ENCODE measurements at places on chromosomes 3 and 15. TPM values are rescaled to one million over a fixed set of nuclear protein-coding genes. Genes with fewer than 3 reads are reported as not detected.

- no peaks in the 10 kb centered on the region for H3K36me3 ChIP-seq
- no peak overlapping the region for H3K4me3 ChIP-seq
- DNase-seq, result no peak
- H3K4me1 ChIP-seq, result no peaks in the 10 kb centered on the region
- H3K27me3 ChIP-seq, result no peaks in the 10 kb centered on the region
Measured at GRCh38 chr3:141204343-141204742, 27.3 kb upstream of the PXYLP1 start.

GRCh38 chr15:61661791-61662190, 398.5 kb downstream of the VPS13C start:
- no peak overlapping the region for H3K27ac ChIP-seq
- no peaks in the 10 kb centered on the region for H3K4me1 ChIP-seq
- DNase-seq, result no peak
- no peak overlapping the region for H3K4me3 ChIP-seq
- H3K36me3 ChIP-seq, result no peaks in the 10 kb centered on the region

MAP6D1 gene
- total RNA-seq, result 2.4 TPM

GLT8D1 gene
- 29.2 TPM for total RNA-seq

GRCh38 chr3:55362210-55362960, 124.7 kb downstream of the WNT5A start:
- no peaks in the 10 kb centered on the region for H3K4me1 ChIP-seq
- H3K36me3 ChIP-seq, result no peaks in the 10 kb centered on the region
- peaks cover 8% of the 10 kb centered on the region for H3K27me3 ChIP-seq
- H3K27ac ChIP-seq, result no peak overlapping the region

- no peak overlapping the region for H3K4me3 ChIP-seq
- H3K36me3 ChIP-seq, result no peaks in the 10 kb centered on the region
- DNase-seq, result no peak
- no peaks in the 10 kb centered on the region for H3K4me1 ChIP-seq
- H3K27me3 ChIP-seq, result no peaks in the 10 kb centered on the region
- no peak overlapping the region for H3K27ac ChIP-seq
Measured at GRCh38 chr3:143070977-143071551, 48.5 kb upstream of the CHST2 start.

- peaks cover 13% of the 10 kb centered on the region for H3K4me1 ChIP-seq
- no peaks in the 10 kb centered on the region for H3K36me3 ChIP-seq
- DNase-seq, result no peak
Measured at GRCh38 chr3:99708207-99708745, 69.9 kb downstream of the COL8A1 start.

DNA sequence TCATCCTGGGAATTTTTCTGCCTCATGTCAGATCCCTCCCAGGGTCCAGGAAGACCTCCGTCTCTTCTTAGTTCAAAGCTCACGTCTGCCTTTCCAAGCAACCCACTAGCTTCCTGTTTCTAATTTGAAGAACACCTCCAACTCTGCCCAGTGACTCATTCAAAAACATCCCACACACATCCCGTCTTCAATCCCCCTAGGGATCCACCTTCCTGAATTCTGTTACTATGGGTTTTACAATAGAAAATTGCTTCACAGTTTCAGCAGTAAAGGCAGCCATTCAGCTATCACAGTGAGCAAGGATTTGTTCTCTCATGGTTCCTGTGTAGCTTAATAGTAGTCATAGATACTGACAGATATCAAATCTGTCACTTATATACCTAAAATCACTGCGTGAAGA, 308.3 kb upstream of the CCDC54 start:
- H3K4me3 ChIP-seq, result no peak overlapping the region
- no peak for DNase-seq
- H3K27me3 ChIP-seq, result no peaks in the 10 kb centered on the region
- H3K36me3 ChIP-seq, result no peaks in the 10 kb centered on the region
- peaks cover 22% of the 10 kb centered on the region for H3K4me1 ChIP-seq

RFT1 gene
- total RNA-seq, result 9.4 TPM

HYAL1 gene
- 52.2 TPM for total RNA-seq

GRCh38 chr15:44713006-44713966, 2.0 kb downstream of the B2M start:
- peak overlapping the region; percentile 92 for H3K4me3 ChIP-seq
- H3K27me3 ChIP-seq, result no peaks in the 10 kb centered on the region
- peaks cover 32% of the 10 kb centered on the region for H3K36me3 ChIP-seq
- no peak for DNase-seq
- peaks cover 77% of the 10 kb centered on the region for H3K4me1 ChIP-seq
- peak overlapping the region; percentile 99 for H3K27ac ChIP-seq

- no peak overlapping the region for H3K4me3 ChIP-seq
- H3K4me1 ChIP-seq, result no peaks in the 10 kb centered on the region
- H3K27ac ChIP-seq, result no peak overlapping the region
- no peaks in the 10 kb centered on the region for H3K36me3 ChIP-seq
- DNase-seq, result no peak
Measured at GRCh38 chr3:76765511-76765910, 274.4 kb upstream of the ROBO2 start.

- peak overlapping the region; percentile 42 for H3K4me3 ChIP-seq
- H3K27ac ChIP-seq, result no peak overlapping the region
- no peaks in the 10 kb centered on the region for H3K4me1 ChIP-seq
- DNase-seq, result no peak
Measured at GRCh38 chr15:56804938-56805337, 71.6 kb upstream of the ZNF280D start.

DNA sequence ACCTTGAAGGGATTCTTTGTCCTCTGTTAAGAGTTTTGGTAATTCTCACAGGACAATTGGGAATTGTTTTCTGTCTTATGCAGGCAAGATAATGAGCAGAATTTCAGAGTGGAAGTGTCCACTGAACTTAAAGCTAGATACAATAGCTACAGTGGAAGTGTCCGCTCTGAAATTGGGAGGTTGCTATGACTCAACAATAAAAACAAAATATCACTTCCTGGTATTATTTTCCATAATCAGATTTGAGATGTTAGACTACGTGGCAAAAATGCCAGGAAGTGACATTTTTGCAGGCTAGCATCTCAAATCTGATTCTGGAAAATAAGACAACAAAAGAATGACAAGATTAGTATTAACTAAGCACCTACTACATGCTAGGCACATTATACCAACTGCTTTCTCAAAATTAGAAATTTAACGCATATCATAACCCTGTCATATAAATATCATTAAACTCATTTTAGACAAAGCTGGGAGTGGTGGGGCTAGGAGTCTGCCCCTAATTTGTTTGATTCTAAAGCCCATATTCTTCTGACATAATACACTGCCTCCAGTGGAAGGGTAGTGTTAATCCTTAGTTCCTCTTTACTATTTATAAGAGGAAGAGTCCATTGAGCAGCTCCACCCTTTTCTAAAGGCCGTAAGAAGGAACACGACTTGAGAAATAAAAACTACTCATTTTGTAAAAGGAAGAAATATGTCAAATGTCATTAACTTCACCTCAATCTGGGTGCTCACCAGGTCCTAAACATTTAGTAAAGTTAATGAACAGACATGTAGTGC, 266.9 kb upstream of the STT3B start:
- no peaks in the 10 kb centered on the region for H3K36me3 ChIP-seq
- DNase-seq, result no peak
- H3K4me3 ChIP-seq, result no peak overlapping the region
- H3K27me3 ChIP-seq, result no peaks in the 10 kb centered on the region
- H3K4me1 ChIP-seq, result no peaks in the 10 kb centered on the region

PIERCE2 gene
- total RNA-seq, result 8.7 TPM

DNA sequence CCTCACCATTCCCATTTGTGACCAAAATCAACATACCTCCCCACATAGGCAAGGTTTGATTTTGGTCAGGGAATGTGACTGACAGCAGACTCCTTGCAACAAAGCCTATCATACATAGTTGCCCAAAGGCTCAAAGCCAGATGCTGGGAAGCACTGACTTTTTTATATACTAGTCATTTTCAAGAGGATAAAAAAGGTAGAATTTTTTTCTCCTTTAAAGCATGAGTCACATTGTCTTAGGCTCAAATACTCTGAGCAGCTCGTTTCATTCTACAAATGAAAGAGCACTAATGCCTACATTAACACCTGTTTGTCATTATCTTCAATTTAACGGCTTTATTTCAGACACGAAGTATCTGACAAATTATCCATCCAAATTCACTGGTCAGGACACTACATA, 36.2 kb downstream of the ICE2 start:
- H3K4me1 ChIP-seq, result no peaks in the 10 kb centered on the region
- no peak overlapping the region for H3K27ac ChIP-seq
- no peaks in the 10 kb centered on the region for H3K27me3 ChIP-seq
- H3K36me3 ChIP-seq, result peaks cover 37% of the 10 kb centered on the region

ADGRG7 gene
- not detected for total RNA-seq

DNA sequence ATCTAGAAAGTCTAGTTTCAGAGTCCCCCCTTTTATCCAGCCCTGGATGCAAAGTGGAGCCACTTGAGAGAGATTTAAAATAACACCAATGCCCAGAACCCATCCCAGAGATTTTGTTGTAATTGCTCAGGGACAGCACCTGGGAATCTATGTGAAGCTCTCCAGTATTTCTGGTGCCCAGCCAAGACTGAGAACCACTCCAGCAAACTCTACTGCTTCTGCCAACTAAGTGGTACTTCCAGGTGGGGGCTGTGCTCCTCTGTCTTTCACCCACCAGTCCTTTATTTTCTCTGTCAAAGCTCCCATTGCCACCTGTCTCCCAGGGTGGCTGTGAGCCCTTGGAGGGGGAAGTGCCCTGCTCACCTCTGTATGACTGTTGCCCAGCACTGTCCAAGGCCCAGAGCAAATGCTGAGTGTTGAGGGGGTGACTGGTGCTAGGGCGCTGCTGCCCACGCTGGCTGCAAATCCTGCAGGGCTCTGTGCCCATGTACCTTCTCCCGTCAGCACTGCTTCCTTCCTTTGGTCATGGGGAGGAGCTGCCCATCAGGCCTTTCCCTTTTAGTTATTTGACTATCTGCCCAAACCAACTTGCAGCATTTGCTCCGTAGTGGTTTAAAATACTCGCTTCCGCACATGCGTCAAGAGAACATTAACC, 9.4 kb downstream of the CLSTN2 start:
- H3K27ac ChIP-seq, result peak overlapping the region; percentile 56
- H3K4me3 ChIP-seq, result no peak overlapping the region
- peaks cover 5% of the 10 kb centered on the region for H3K27me3 ChIP-seq
- peaks cover 33% of the 10 kb centered on the region for H3K4me1 ChIP-seq
- DNase-seq, result no peak

DNA sequence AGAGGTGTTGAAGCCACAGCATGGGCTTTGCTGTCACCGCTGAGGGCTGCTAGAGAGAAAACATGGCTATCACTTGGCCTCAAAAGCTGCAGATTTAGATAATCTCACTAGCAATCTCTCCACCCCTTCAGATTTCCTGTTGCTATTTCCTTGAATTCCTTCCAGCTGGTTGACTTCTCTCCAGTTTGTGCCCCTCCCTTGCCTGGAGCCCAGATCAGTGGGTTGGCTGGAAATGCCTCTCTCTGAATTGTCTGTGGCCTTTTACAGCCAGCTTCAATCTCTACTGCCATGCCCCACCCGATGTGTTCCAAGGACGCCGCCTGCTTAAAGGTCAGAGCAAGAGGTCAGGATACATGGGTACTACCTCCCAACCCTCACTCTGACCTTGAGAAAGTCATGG, 294.1 kb downstream of the NTRK3 start:
- no peak overlapping the region for H3K4me3 ChIP-seq
- peaks cover 5% of the 10 kb centered on the region for H3K27me3 ChIP-seq
- H3K4me1 ChIP-seq, result no peaks in the 10 kb centered on the region
- no peak overlapping the region for H3K27ac ChIP-seq
- no peak for DNase-seq

ABTB1 gene
- 29.9 TPM for total RNA-seq

- no peak for DNase-seq
- H3K4me1 ChIP-seq, result peaks cover 34% of the 10 kb centered on the region
- H3K27ac ChIP-seq, result no peak overlapping the region
- H3K27me3 ChIP-seq, result no peaks in the 10 kb centered on the region
- H3K4me3 ChIP-seq, result peak overlapping the region; percentile 85
Measured at GRCh38 chr3:33716227-33716626, 1.8 kb downstream of the CLASP2 start.

GOLGA8J gene
- 0.41 TPM for total RNA-seq

DNA sequence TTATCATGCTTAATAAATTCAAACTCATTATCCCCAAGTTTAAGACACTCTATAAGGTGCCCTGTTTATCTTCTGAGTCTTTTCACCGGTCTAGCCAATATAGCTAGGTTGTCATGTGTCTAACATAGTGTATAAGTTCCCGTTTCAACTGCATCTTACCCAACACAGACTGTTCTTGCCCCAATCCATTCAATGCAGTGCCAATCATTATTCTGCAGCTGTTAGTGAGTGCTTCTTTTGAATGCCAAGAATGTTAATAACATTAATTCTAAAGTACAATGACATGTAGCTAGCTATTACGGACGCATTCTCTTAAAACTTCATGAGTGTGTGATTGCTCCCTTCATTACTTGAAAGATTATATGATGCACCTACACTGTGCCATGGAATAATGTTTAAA, 646.4 kb upstream of the NR2F2 start:
- no peaks in the 10 kb centered on the region for H3K27me3 ChIP-seq
- no peak for DNase-seq
- no peaks in the 10 kb centered on the region for H3K4me1 ChIP-seq
- H3K27ac ChIP-seq, result no peak overlapping the region
- no peaks in the 10 kb centered on the region for H3K36me3 ChIP-seq

DNA sequence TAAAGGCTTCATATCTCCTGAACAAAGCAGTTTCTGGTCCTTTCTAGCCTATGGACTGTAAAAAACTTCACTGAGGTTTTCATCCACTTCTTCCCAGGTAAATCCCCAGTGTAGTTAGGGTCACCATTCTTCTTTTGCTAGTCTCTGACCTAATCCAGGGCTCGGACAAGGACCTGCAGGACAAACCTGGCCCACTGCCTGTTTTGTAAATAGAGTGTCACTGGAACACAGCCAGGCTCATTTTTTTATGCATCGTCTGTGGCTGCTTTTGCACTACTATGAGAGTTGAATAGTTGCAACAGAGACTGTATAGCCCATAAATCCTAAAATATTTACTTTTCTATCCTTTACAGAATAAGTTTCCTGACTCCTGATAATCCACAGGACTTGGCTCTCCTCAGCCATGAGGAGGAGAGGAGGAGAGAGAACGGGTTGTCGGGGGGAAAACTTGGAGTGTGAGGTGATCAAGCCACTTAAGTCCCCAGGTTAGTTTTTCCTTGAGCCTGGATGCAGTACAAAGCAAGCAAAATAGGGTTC, 29.0 kb downstream of the CCR3 start:
- no peak for DNase-seq
- no peak overlapping the region for H3K4me3 ChIP-seq
- H3K27ac ChIP-seq, result no peak overlapping the region

GRCh38 chr3:59306436-59306835, 256.6 kb upstream of the CFAP20DC start:
- no peak overlapping the region for H3K4me3 ChIP-seq
- no peak overlapping the region for H3K27ac ChIP-seq
- no peaks in the 10 kb centered on the region for H3K36me3 ChIP-seq

ANKRD34C gene
- total RNA-seq, result 0.66 TPM

- no peak overlapping the region for H3K27ac ChIP-seq
- H3K4me3 ChIP-seq, result peak overlapping the region; percentile 8
- no peaks in the 10 kb centered on the region for H3K27me3 ChIP-seq
- H3K4me1 ChIP-seq, result peaks cover 88% of the 10 kb centered on the region
- H3K36me3 ChIP-seq, result no peaks in the 10 kb centered on the region
Measured at GRCh38 chr3:125591116-125591760, 4.1 kb downstream of the OSBPL11 start.

GRCh38 chr3:29324180-29324651, 43.3 kb downstream of the RBMS3 start:
- no peaks in the 10 kb centered on the region for H3K36me3 ChIP-seq
- no peaks in the 10 kb centered on the region for H3K27me3 ChIP-seq
- H3K4me3 ChIP-seq, result peak overlapping the region; percentile 52
- DNase-seq, result peak; percentile 22
- H3K4me1 ChIP-seq, result peaks cover 64% of the 10 kb centered on the region

Data from left ventricle myocardium inferior (tissue), 1 donor.